T-helper 9 cell (primary cell): ENCODE measurements at places on chromosomes 2 and 18.

GRCh38 chr2:29817801-29818680 lies 103.3 kb downstream of the ALK start:
- no peak for DNase-seq

DNA sequence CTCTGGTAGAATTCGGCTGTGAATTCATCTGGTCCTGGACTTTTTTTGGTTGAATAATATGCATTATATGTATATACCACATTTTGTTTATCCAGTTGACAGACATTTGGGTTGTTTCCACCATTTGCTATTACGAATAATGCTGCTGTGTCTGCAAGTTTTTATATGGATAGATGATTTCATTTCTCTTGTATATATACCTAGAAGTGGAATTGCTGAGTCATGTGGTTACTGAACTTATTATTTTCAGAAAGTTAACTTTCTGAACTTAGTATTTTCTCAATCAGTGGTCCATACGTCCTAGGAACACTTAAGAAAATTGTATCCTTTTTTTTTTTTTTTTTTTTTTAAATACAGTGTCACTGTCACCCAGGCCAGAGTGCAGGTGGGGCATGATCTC lies 63.3 kb downstream of the RIF1 start:
- DNase-seq: no peak

GRCh38 chr2:12433626-12433990 lies 283.1 kb upstream of the TRIB2 start:
- DNase-seq: no peak

GRCh38 chr2:195338856-195339255 lies 318.2 kb upstream of the SLC39A10 start:
- no peak for DNase-seq

DNA sequence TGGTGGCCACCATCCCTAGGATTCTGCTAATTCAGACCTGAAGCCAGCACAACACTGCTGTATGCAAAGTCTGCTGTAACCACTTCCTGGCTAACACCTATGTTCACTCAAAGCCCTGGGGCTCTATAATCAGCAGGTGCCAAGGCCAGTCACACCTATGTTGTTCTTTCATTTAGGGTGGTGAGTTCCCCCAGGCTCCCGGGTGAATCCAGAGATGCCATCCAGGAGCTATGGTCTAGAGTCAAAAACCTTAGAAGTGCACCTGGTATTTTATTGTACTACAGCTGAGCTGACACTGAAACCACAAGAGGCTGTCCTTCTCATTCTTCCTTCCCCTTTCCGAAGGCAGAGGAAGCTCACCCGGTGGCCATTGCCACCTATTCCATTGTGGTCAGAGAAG lies 46.2 kb upstream of the CCDC141 start:
- DNase-seq: no peak

GRCh38 chr2:182006595-182007341 lies 21.1 kb downstream of the PPP1R1C start:
- no peak for DNase-seq

GRCh38 chr2:39409697-39410389 lies 27.2 kb downstream of the MAP4K3 start:
- no peak for DNase-seq

DNA sequence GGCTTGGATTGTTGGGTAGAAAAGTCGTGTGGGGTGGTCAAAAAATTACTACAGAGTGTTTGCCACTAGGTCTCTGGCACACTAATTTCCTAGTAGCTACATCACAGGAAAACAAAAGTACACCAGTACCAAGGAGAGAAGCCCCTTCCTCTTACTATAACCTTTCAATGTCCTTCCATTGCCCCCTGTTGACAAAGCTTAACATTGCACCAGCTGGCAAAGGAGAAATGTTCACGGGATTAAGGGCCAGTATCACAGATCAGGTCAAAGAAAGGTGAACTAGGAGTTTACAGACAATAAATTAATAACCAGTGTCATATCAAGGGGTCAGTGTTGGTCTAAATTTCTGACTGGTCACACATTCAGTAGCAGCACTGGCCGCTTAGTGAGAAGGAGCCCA lies 1139.6 kb upstream of the FAM98A start:
- DNase-seq: no peak

DNA sequence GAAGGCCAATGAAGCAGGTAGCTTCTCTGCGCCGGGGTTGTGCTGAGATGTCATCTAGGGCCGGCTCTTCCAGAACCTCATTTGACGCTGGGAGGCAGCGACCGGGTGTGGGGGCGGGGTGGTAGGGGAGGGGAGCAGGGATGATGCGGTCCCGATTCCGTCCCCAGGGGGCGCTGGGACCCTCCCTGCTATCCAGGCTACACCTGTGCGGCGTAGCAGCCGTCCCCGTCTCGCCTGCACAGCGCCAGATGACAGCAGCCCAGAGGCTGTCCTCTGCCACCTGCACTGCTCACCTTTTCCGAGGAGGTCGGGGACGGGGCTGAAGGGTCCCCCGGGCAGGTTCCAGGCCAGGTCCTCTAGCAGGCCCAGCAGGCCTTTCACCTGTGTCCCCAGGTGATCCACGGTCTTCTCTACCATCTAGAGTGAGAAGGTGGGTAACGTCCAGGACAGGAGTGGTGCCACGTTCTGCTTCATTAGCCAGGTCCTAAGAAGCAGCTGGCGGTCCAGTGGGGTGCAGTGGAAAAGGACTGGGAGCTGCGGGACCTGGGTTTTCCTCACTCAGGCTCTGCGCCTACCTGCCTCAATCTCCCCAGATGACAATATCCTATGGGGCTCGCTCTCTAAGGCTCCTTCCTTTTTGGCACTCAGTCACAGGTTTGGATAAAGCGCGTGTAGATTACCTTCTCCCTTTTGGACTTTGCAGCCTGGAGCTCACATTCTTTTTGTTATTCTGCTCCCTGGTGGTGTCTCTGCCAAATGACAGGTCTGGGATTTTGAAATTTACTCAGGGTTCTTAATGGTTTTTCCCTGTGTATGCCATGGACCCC lies 56.0 kb upstream of the RAB6C start:
- no peak for DNase-seq

DNA sequence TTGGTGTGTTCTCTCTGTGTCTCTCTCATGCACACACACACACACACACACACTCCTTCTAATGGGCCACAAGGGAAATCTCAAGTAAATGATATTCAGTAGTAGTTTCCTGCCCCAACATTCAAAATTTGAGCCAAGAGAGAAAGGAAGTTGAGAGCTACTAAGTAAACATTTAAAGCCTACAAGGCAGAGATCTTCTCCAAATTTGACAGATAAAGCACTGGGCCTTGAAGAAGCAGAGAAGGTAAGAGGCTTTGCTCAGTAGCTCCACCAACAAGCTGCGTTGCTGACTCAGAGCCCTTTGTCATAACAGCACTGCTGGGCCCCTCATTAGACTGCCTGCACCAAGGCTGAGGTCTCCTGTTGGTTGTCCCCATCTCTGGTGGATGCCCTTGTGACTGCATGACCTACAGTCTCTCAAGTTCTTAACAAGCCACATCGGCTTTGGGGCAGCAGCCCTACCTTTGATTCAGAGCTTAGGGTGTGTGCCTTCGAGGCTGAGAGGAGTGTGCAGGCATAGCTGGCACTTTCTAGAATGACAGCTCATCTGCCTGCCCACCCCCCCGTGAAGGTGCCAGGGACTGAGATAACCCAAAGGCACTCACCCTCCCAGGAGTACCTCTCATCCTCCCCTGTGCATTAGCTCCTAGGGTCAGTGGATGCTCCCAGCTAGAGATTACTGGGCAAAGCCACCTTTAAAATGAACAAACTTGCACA lies 32.3 kb upstream of the NEB start:
- DNase-seq: no peak

GRCh38 chr2:12430407-12431133 lies 286.2 kb upstream of the TRIB2 start:
- DNase-seq: no peak

DNA sequence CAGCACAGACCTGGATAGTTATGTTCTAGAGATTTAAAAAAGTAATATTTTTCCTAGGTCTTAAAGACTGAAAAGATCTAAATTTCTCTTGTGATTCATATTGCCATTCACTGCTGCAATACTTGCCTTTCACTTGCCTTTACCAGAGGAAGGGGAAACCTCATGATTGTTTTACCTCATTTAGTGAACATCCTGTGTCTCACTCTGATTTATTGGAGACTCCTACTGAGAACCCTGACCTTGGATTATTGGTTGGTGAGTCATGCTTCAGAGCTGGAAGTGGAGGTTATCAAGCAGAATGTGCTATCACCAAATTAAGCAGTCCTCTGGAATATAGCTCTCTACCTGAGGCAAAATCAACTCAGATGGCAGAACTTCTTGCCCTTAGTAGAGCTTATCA lies 500.5 kb downstream of the TSN start:
- DNase-seq: no peak

- no peak for DNase-seq
These were observed 1.7 kb upstream of the PRKD3 start for GRCh38 chr2:37326285-37326684.

- DNase-seq: no peak
These were observed 451.0 kb upstream of the SETBP1 start for GRCh38 chr18:44229693-44230108.

DNA sequence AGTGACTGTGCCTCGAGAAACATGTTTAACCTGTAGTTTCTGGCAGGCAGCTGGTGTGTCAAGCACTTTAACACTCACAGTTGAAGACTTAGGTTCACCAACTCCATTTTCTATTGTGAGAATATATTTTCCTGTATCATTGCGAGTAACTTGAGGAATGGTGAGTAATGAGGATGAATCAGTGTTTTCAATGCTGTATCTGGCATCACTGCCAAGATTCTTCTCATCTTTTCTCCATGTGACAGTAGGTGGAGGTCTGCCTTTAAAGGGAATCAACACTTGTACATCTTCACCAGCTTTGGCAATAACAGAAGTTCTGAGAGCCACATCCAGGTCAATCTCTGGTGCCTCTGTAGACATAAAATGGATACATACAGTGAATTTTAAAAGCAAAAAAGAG lies 72.8 kb downstream of the PLEKHA3 start:
- no peak for DNase-seq

GRCh38 chr18:78297048-78297447 lies 682.6 kb upstream of the SALL3 start:
- no peak for DNase-seq

GRCh38 chr18:5097116-5097703 lies 99.8 kb downstream of the AKAIN1 start:
- DNase-seq: no peak

DNA sequence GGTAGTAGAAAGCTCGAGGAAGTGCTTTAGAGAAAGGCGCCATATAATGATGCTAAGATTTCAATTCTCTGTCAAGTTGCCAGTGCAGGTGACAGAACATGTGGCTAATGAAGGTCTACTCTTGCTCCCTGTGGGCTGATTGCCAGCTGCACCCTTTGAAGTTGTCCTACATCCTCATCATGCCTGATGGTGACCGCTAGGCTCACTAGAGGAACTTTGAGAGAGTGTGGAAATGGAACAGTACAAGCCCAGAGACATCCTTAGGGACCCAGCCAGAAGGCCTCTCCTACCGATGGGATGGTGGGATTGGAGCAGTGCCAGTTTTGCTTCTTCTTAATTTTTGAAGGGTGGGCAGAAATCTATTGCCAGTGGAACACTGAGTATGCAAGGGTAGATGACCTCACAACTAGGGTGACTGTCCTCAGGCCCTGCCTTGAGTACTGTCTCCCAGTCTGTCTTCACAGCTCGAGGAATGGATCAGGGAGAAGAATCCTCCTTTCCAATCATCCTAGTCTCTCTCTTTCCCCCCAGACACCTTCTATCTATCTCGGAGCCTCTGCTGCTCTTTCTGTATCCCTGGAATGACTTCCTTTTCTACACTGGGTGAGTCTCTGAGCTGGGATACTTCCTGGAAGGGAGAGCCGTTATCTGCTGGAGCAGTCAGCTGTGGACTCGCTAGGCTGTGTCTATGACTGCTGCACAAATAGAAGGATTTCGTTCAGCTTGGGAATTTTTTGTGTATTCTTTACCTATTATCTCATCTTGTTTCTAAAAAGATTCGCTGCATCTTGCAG lies 33.5 kb downstream of the LGALSL start:
- no peak for DNase-seq

DNA sequence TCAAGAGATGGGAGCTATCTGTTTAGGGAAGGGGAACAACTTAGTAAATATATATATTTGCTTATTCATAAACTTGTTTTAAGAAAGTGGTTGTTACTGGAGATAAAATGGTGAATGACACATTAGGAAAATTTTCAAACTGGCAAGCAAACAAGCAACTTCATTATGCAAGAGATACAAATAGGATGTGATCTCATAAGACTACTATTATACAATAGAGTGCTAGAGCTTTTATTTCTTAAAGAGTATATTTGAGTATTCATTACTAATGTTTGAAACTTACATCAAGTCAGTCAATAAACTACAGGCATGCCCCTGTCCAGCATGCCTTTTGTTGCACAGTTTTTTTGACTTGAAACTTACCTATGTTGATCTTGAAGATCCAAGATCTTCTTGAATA lies 355.2 kb upstream of the KCNJ3 start:
- DNase-seq: no peak

DNA sequence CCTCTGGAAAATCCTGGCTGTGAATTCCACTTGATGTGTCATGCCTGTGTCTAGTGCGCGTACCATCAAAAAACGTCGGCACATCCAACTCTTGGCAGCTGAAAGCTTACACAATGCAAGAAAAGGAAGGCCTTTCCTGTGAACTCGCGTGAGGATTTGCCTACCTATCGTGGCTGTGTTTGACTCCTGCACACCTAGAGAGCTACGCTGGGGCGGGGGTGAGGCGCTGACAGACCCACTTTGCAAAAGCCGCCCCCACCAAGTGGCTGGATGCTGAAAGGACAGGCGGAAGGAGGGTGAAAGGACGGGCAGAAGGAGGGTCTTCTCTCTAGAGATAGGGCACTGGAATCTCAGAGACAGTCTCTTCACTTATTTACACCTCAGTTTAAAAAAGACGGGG lies 270.1 kb downstream of the EIPR1 start:
- no peak for DNase-seq

DNA sequence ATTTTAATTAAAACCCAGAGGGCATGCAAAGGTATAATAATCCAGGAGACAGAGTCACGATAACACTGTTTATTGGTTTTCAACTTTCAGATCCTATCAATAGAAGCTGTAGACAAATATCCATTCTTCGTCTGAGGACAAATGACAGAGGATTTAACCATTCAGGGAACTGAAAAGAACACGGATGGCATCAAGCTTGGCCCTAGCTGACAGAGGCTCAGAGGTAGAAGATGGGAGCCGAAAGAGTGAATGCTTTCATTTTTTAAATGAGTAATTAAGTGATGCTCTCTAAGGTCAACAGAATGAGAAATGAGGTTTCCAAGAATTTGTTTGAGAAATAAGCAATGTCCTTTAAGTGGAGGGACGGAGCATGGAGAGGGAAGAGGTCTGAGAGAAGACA lies 62.1 kb downstream of the BCL2 start:
- DNase-seq: no peak
